KBM-7 (cell line): ENCODE measurements at places on chromosomes 12 and 14.
A peak's percentile ranks its signal among the peaks of the same experiment; 100 is the strongest.

DNA sequence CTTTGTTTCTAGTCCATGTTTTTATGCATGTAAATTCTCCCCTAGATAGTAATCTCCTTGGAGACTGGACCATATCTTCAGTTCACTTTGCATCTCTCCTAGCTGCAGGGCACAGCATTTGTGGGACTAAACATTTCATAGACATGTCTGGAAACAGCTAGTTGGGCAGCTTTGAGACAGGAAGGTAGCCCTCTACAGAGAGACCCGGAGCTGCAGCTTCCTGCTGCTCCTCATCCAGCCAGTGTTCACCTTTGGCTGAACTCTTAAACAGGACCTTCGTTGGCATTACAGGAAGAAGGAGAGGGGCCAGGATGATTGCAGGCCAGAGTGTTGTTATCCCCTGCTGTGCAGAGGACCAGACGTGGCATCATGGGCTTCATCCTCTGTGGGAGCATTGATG, 52.9 kb downstream of the GNS start:
- no peak for DNase-seq

DNA sequence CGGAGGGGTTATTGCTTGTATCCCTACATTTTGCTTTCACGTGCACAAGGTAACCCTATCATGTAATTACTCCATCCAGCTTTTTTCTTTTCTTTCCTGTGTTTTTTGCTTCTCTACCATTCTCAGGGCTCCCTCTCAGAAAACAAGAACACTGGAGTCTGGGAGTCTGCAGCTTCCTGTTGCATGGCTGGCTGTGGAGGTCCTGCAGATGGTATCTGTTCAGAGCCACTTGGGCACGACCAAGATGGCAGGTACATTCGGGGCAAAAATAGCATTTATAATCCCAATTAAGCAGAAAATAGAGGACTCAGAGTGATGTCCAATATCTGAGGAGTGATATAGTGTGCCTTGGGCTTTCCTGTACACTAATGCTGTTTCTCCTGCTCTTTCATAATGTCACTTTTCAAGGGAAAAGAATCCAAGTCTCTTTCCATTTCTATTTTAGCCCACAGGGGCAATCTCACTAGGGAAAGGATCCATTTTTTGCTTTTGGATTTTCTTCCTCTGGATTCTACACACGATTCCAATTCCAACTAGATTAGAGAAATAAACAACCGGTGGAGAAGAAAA, 3.2 kb upstream of the NUMB start:
- DNase-seq: no peak

DNA sequence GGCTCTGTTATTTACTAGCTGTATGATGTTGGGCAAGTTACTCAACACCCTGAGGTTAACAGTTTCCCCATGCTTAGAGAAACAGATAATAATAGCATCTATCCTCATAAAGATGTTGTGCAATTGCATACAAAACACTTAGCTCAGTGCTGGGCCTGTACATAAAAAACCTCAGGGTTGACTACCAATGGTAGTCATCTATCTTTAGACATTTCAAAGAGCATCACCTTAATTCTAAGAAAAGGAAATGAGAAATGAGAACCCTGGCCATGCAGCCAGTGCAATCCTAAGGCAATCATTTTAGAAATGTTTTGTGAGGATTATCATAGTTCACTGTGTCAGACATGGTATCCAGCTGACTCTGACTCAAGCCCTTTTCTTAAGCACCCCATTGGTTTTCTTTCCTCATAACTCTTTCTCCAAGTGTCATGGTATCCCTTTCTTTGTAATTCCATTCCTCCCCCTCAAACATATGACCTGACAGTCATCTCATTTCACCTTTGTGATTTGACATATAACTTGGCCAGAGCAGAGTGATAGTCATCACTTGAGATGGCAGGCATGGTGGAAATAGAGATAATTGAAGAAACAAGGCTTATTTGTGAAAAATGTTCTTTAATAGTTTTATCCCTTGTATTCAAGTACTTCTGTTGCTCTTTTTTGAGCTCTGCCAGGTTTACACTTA, 29.5 kb upstream of the OSBPL8 start:
- peak; percentile 88 for DNase-seq

GRCh38 chr14:36583242-36583892, 953 bp upstream of the NKX2-8 start:
- no peak for DNase-seq

DNA sequence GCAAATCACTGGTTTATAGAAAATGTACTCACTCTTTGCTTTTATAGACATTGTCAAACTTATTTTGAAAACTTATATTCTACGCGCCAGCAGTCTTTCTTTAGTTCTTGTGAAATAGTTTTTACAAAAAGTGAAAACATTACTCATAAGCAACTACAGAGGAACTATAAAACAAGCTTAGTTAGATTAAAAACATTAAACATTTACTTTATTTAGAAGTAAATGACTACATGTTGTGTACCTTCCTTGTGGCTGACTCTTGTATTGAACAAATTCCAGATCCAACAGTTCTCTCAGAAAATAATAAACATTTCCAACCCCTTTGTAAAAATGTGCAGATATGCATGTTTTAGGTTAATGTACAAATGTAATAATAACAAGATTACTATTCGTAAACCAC, 198.5 kb downstream of the SOX5 start:
- DNase-seq: no peak

DNA sequence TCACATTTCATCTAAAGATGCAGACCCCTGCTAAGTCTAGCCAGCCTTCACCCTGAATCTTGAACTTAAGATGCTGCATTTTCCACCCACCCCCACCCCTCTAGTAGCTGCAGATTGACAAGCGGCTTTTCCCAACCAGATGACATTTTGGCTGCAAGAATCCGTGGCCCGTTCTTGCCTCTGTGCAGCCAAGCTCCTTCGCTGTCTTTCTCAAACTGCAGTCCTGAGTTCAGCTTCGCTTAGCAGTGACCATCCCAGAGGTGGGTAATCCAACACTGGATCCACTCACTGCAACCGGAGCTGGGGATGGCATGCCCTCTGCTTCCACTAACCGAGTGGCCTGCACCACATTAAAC, 765 bp upstream of the NFYB start:
- no peak for DNase-seq
